IPS DF 6.9 (cell line): ENCODE measurements at places on chromosomes 5 and 9.

DNA sequence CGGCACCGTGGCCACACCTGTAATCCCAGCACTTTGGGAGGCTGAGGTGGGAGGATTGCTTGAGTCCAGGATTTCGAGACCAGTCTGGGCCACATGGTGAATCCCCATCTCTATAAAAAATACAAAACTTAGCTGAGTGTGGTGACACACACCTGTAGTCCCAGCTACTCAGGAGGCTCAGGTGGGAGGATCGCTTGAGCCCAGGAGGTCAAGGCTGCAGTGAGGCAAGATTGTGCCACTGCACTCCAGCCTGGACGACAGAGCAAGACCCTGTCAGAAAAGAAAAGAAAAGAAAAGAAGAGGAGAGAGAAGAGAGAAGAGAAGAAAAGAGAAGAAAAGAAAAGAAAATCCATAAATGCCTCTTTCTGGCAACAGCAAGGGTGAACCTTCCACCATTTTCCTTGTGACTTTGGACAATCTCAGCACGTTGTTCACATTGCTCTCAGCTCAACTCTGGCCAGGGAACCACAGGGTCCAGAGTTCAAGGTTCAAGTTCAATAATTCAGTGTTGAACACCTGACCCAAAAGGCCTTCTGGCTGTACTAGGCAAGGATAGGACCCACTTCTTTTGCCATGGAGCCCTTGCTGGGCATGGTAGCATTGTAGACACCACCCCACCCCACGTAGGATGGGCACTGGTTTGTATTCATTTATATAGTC is 14.6 kb upstream of the DUSP1 start:
- DNase-seq, result no peak

- no peak for DNase-seq
Observed at GRCh38 chr9:6986141-6986815, 228.5 kb downstream of the KDM4C start.

GRCh38 chr5:59711310-59711709 is 182.2 kb downstream of the PDE4D start:
- no peak for DNase-seq

GRCh38 chr5:57659886-57660285 is 177.3 kb upstream of the ACTBL2 start:
- no peak for DNase-seq

- no peak for DNase-seq
Observed at GRCh38 chr9:126490871-126491567, 122.7 kb upstream of the LMX1B start.

GRCh38 chr9:135887585-135888050 is 19.7 kb downstream of the CAMSAP1 start:
- no peak for DNase-seq

GRCh38 chr5:116563736-116564308 is 10.8 kb downstream of the SEMA6A start:
- no peak for DNase-seq

DNA sequence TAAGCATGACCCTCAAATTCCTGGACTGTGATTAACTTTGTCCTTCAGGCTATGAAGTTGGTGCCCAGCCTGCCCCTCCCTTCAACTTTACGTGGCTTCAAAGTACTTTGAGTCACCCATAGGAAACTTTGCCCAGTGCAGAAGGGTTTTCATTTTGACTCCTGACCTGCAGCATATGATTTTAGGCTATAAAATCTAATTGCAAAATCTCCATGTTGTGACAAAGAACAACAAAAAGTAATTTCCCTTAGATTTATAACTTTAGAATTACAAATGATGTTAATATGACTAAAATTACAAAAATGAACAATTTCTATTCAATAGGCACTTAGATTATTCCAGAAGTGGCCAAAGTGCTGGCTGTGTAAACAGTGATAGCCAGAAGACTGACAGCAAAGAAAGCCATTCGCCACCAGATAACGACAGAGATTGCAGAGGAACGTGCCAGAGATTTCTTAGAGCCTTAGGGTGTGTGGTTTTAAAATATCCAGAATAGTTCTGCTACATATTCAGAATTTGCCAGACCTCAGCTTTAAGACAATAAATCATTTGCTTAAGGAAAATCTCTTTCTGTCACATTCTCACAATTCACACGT is 197.4 kb downstream of the SEMA5A start:
- DNase-seq, result no peak

DNA sequence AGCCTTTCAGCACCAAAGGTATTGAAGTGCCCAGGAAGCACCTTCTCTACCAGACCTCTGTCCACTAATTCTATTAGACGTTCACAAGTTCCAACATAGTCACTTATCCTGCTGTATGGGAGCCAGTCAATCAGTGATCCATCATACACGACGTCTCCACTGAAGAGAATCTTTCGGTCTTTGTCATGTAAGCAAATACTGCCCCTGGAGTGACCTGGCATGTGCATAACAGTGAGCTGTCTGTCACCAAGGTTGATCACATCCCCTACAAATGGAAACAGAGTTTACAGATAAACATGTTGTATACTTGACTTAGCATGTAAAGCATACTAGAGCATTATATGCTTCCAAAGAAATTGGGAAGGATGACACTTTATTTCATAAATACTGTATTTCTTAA is 13.3 kb downstream of the MBLAC2 start:
- no peak for DNase-seq

GRCh38 chr5:143645356-143645755 is 166.6 kb upstream of the HMHB1 start:
- DNase-seq, result no peak

DNA sequence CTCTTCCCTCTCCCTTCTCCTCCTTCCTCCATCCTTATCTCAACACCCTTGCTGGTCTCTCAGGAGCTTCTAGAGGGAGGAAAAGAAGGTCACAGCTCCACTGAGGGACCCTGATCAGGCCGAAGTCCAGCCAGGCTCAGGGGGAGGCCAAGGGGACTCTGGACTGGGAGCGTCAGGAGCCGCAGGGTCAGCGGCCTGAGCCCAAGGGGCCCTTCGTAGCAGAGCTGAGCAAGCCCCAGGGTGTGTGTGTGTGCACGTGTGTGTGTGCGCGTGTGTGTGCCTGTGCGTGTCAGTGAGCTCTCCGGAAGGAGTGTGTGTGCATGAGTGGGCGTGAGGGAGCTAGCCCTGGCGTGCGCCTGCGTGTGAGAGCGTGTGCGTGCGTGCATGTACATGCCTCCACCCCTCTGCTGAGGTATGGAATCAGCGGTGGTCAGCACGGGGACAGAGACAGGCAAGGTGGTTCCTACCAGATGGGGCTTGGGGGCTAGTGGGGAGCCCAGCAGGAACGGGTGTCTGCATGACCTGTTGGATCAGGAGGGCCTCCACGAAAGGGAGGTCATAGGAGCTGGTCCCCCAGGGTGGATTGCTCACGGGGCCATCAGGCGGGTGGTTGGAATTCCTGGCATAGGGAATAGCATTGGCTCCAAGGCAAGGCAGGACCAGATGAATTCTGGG is 10.0 kb upstream of the AGPAT2 start:
- DNase-seq, result no peak

GRCh38 chr9:133499132-133499891 is 20.4 kb upstream of the SLC2A6 start:
- no peak for DNase-seq

DNA sequence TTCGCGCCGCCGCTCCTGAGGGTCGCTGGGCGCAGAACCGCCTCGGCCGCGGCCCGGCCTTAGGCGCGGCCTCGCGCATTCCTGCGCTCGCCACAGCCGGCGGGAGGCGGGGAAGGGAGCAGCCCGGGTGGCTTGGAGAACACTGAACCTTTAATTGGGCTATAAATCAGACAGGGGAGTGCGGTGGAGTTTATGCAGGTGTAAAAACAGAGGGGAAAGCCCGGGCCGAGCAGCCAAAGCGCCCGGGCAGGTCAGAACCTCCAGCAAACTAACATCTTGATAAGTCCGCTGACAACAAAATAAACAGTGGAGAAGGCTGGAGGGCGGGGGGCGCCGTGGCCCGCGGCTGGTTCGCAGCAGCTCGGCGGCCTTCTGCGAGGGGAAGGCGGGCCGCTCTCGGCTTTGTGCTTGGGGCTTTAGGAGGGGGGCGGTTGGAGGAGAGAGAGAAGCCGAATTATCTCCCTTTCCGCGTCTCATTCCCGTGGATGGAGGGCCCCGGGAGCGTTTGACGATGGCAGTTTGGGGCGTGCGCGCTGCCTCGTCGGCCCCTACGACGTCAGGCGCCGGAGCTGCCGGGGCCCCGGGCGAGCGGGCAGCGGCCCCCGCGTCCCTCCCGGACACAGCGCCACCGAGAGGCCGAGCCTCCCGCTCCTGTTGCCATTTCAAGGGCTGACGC is 11.3 kb downstream of the FOXD1 start:
- DNase-seq, result no peak

GRCh38 chr5:99543841-99544240 is 615.0 kb upstream of the CHD1 start:
- DNase-seq, result no peak

DNA sequence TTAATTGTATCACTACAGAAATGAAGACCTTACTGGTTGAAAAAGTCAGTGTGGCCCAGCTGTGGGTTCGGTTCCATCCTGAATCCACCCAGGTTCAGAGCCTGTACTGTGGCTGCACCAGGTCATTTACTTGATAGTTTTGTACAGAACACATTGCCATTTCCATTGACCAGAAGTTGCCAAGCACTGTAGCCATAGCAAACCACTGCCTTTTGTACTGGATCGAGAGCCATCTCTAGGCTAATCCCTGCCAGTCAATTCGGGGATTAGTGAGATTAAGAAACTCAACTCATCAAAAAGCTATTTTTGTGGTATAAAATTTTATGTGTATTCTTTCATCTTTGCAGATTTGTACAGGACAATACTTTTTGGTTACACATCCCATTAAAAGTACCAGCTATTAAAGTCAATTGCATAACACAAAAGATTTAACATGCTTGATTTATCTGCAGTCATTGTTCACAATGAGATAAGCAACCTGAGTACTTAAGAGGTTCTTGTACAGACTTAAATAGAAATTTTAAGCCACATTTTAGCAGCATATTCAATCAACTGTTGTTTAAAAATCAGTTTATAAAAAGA is 108.5 kb upstream of the OTULINL start:
- no peak for DNase-seq

DNA sequence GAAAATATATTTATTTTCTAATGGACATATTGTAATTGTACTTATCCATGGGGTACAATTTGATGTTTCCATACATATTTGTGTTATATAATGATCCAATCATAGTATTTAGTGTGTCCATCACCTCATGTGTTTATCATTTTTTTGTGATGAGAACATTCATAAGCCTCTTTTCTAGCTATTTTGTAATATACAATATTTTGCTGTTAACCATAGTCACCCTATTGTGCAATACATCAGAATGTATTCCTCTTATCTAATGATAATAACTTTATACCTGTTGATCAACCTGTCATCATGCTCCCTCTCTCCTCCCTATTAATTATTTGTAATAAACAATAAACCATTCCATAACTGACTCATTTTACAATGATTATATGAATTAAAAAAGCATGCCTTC is 93.2 kb downstream of the ISL1 start:
- no peak for DNase-seq

DNA sequence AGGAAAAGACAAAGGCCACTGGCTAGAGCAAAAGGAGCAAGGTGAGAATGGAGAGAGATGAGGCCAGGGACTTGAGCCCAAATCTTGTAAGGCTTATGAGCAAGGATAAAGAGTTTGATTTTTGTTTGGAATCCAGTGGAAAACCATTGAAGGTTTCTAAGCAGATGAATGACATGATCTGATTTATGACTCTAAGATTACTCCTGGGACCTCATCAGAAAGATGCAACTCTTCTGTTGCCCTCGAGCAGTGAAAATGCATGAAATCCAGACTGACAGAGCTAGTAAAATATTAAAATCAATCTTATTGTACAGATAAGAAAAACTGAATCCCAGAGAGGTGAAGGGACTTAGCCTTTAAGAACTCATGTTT is 677 bp downstream of the MFAP3 start:
- no peak for DNase-seq

GRCh38 chr5:147446523-147446922 is 63.3 kb downstream of the DPYSL3 start:
- DNase-seq, result no peak

DNA sequence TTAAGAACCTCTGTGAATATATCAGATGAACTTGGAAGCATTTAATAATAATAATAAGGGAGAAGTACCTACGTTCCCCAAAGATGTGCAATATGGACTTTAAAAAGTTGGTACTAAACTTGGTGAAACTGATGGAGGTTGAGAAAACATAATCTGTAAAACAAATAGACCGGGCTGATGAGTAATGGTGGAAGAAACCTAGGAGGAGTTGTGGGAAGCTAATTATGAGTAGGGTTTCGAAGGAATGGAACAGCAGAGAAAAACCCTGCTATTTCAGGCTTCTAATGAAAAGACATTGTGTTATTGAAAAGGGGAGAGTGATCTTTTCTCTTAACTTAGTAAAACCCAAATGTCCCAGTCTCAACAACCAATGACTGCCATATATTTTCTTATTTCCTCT is 229.3 kb downstream of the PCSK1 start:
- no peak for DNase-seq

DNA sequence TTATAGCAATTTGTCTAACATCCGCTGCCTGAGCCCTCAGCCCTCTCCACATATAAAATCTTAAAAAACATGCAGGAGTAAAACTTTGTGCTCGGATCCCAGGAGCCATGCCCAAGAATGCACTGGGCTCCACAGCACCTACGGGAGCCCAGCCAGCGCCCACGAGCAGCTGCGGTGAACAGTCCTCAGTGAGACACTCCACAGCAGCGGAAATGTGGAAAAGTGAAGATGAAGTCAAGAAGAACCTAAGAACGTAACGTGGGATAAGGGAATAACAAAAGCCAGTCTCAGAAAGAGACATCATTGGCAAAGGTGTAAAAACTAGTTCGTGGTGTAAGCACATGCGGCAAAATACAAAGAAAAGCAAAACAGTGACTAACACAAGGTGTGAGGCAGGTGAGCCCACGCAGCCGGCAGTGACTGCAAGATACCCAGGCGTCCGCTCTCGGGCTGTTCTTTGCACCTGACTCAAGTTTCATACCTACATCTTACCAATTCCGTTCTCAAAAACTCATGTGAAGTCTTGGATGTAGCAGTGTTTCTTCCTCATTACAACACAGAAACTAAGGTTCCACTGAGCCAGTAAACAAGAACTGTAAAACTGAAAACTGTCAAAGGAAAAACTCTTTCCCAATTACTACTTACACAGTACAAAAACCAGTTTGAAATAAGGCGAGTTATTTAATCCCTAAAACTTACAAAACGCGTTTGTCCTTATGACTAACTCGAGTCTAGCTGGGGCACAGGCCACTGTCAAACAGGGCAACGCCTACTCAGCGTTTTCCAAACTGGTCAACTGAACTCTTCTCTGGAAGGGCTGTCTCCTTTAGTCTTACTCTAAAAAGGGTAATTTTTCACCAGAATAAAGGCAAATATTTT is 1.7 kb downstream of the CAMSAP1 start:
- no peak for DNase-seq

DNA sequence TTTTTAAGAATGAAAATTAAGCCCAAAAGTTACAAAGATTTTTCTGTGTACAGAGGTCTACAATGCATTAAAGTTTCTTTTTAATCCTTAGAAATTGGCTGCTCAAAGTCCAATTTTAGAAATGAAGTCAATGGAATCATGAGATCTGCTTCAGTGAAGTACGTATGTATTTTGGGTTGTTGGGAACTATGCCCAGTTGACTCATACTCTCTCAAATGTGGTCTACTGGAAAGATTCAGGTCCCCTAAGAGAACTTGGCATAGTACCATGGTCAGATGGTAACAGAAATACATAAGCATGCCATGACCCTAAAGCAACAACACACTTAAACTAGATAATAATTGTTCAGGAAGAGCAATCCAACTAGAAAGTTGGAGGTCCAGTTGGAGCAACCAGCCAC is 23.0 kb downstream of the FBLL1 start:
- DNase-seq, result no peak

- peak; percentile 75 for DNase-seq
Observed at GRCh38 chr5:38809388-38810359, 36.1 kb upstream of the OSMR start.
